ENCODE measurements at places on chromosomes 7 and 10. TPM values are rescaled to one million over a fixed set of nuclear protein-coding genes. Genes with fewer than 3 reads are reported as not detected.

GIMAP1 gene
- total RNA-seq = 9.2 TPM

ARHGAP19 gene
- 8.1 TPM for total RNA-seq

SORCS1 gene
- 11.1 TPM for total RNA-seq

TBL2 gene
- total RNA-seq = 75.3 TPM

TFR2 gene
- total RNA-seq = 2.2 TPM

SP4 gene
- 7.7 TPM for total RNA-seq

ENTPD1 gene
- total RNA-seq = 15.5 TPM

FAM171A1 gene
- 5.8 TPM for total RNA-seq

LRRC17 gene
- 1.5 TPM for total RNA-seq

CPA2 gene
- not detected for total RNA-seq

TAC1 gene
- 3.7 TPM for total RNA-seq

ASZ1 gene
- not detected for total RNA-seq

SLC12A9 gene
- 18.9 TPM for total RNA-seq

TUBAL3 gene
- total RNA-seq = not detected

CALHM1 gene
- not detected for total RNA-seq

FBXL13 gene
- total RNA-seq = 5.0 TPM

Data from adrenal gland (tissue), 19 donors.